Foreskin keratinocyte (primary cell): ENCODE measurements at places on chromosomes 7 and 10. TPM values are rescaled to one million over a fixed set of nuclear protein-coding genes. Genes with fewer than 3 reads are reported as not detected.

Gene ZMYND11
- 40.4 and 41.4 TPM in 2 replicates for total RNA-seq

DNA sequence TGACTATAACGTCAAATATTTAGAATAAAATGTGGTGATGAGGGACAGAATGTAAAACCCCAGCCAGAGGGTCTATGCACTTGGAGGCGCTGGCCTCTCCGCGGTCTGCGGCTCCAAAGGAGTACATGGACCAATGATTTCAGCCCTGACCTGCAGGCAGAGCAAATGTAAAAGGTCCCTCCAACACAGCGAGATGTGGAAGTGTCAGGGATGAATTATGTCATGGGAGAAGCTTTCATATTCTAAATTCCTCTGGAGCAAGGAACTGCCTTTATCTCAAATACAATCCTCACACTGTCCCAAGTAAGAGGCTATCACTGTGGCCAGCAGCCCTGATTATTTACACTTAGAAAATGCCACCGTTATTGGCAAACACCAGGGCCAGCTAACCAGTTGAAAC, 139.4 kb downstream of the GFRA1 start:
- DNase-seq = no peak

DNA sequence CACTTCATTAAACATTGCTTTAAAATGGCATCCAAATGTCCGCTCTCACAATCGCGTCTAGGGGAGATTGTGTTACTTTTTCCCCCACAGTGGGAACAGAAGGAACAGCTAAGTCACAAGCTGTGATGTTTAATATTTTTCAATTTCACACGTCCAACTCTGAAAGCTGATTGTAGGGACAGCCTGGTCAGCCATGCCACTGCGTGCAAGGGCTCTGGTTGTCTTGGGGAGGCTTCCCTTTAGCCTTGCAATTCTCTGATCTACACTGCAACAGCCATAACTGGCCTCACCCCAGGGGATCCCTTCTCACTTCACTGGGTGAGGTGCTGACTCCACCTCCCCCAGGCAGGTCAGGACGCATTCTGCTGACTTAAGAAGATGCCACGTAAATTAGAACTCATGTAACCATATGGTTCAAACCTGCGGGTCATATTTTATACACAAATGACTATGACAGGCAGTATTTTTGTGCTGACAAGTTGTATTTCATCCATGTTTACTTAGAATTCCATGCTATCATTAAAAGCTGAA, 425.2 kb upstream of the NFE2L3 start:
- peak; percentile 77 for DNase-seq

GRCh38 chr10:79385392-79385795, 38.1 kb downstream of the PPIF start:
- no peak for DNase-seq

- no peak for DNase-seq
Measured at GRCh38 chr10:119829429-119829828, 43.2 kb downstream of the MCMBP start.

- no peak for DNase-seq
Measured at GRCh38 chr7:121003986-121004685, 15.6 kb downstream of the CPED1 start.
